ENCODE measurements at places on chromosomes 11 and 22.

DNA sequence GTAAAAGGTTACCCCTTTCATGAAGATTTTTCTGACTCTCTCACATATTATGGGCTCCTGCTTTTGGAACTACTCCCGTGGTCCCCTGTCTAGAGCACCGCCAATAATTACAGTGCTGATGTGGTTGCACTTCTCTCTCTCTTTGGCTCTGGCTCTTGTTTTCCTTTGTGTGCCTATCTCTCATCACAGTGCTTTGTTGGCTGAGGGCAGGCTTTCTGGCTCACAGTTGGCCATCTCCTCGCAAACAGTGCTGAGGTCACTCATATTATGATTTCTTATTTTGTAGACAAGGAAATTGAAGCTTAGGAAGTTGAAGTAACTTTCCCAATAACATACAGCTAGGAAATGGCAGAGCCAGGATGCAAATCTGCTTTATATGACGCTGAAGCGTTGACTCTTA, 192.5 kb downstream of the DDX10 start:
- no peak for DNase-seq

GRCh38 chr11:35424157-35424940, 5.0 kb upstream of the SLC1A2 start:
- DNase-seq = no peak

GRCh38 chr11:57487920-57488659, 27.4 kb downstream of the SLC43A1 start:
- DNase-seq = no peak

DNA sequence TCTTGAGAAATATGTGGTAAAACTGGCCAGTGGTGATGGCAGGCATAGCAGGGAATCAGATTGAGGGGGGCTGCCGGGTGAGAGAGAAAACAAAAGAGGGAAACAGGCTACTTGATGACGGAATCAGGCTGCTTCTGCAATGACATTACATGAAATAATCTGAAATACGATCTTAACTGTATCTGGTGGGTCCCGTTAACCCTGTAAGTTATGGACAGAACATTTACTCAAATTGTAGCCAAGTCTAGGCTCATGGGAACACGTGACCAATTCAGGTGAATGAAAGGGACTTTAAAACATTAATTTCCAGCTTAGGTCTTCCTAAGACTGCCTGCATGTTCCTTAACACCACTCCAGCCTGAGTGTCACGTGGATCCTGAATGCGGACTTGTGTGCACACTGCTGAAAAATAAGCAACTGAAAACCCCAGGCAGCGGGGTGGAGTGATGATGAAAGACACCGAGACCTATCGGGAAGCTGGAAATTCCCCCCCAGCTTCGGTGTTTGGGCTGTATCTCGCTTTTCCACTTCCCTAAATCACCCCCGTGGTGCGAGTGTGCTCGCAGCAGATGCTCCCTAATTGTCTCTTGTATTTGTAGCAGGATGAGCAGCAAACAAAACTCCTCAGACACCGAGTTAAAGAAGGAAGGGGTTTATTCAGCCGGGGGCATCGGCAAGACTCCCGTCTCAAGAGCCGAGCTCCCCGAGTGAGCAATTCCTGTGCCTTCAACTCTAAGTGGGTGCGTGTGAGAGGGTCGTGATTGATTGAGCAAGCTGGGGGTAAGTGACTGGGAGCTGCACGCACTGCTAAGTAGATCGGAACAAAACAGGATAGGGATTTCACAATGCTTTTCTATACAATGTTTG, 145.0 kb upstream of the GRK3 start:
- DNase-seq = no peak

GRCh38 chr22:38953091-38953490, 4.3 kb upstream of the APOBEC3A start:
- DNase-seq = no peak

DNA sequence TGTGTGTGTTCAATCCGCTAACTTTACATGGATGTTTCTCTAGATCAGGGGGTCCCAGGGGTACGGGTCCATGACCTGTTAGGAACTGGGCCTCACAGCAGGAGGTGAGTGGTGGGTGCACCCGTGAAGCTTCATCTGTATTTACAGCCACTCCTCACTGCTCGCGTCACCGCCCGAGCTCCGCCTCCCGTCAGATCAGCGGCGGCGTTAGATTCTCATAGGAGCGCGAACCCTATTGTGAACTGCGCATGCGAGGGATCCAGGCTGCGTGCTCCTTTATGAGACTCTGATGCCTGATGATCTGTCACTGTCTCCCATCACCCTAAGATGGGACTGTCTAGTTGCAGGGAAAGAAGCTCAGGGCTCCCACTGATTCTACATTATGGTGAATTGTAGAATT, 31.9 kb downstream of the MRGPRD start:
- no peak for DNase-seq

GRCh38 chr11:112670806-112671570, 290.2 kb upstream of the NCAM1 start:
- DNase-seq = no peak

GRCh38 chr22:41862530-41863266, 29.8 kb downstream of the SREBF2 start:
- DNase-seq = no peak

- no peak for DNase-seq
Measured at GRCh38 chr11:83257761-83258168, 28.4 kb downstream of the CCDC90B start.

DNA sequence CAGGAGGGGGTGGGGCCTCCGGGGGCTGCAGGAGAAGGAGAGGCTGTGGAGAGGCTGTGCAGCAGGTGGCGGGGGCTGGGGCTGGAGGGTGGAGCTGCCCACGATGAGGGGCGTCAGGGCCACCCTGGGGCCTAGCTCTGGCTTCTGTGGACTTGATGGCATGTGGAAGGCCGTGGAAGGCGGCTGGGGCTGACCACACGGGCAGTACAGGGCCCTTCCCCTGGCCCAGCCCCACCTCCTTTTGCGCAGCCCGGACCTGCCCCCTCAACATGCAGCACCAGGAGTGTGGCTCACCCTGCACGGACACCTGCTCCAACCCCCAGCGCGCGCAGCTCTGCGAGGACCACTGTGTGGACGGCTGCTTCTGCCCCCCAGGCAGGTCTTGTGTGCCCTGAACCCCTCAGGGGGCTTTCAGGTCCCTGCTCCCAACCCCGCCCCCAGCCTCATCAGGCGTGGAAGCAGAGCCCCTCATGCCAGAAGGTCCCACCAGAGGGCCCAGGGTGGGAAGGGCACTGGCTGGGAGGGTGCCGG, 6.1 kb downstream of the MUC5B start:
- no peak for DNase-seq

GRCh38 chr11:12547953-12548650, 126.1 kb upstream of the TEAD1 start:
- no peak for DNase-seq

GRCh38 chr11:134052988-134053945, 15.6 kb upstream of the JAM3 start:
- no peak for DNase-seq

GRCh38 chr11:65210361-65210731, 28.6 kb downstream of the CAPN1 start:
- no peak for DNase-seq

- DNase-seq = peak; percentile 19
Measured at GRCh38 chr11:2930704-2931419, 1.6 kb upstream of the PHLDA2 start.

GRCh38 chr11:112786196-112786595, 175.0 kb upstream of the NCAM1 start:
- no peak for DNase-seq

DNA sequence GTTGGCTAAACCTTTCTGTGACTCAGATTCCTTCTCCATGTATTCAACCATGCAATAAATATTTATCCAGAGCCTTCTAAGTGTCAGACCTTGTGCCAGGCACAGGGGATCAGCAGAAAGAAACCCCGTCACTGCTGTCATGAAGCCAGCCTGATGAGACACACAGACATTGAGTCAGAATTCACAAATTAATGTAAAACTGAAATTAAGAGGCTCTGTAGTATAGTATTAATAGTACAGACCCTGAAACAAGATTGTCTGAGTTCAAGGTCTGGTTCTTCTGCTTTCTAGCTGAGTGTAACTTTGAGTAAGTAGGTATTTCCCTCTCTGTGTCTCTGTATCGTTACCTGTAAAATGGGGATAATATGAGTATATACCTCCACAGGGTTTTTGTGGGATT, 46.9 kb downstream of the ME3 start:
- no peak for DNase-seq

- DNase-seq = no peak
Measured at GRCh38 chr11:133663135-133663985, 131.1 kb upstream of the OPCML start.

GRCh38 chr11:105903113-105903512, 118.9 kb downstream of the MSANTD4 start:
- no peak for DNase-seq

- no peak for DNase-seq
Measured at GRCh38 chr22:46777609-46777970, 15.1 kb downstream of the TBC1D22A start.

GRCh38 chr11:15695096-15695721, 580.5 kb downstream of the INSC start:
- DNase-seq = no peak

DNA sequence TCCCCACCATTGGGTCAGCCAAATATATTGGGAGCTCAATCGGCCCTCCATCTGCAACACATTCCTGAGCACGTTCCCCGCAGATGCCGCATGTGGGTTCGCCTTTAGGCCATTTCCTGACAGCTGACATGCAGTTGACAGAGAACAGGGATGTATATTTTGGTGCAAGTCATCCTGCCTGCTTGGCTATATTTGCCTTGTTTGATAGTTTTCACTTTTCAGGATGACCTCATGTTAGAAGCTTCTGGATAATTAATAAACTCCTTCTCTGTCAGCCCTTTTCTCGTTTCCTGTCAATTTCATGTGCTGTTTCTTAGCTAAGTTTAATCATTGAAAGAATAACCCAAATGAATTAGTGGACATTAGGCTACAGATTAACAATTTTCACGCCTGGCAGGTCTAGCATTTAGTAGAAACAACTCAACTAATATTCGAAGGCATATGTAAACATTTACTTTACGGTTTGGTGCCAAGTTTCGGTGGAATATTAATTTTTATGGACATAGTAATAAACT, 105.8 kb upstream of the SLC5A12 start:
- DNase-seq = no peak

- DNase-seq = no peak
Measured at GRCh38 chr11:69894181-69894611, 75.0 kb upstream of the FGF3 start.

Data from NCI-H1930 (cell line).